Articular chondrocyte of knee joint (primary cell): ENCODE measurements at places on chromosomes 1 and 21. TPM values are rescaled to one million over a fixed set of nuclear protein-coding genes. Genes with fewer than 3 reads are reported as not detected.

TLCD4 gene
- total RNA-seq = 4.4 and 5.1 TPM in 2 replicates

IL22RA1 gene
- 0.11 and 0.26 TPM in 2 replicates for total RNA-seq

FLG gene
- total RNA-seq = under 0.01 and 0.54 TPM in 2 replicates

CD247 gene
- not detected in 2 replicates for total RNA-seq

GNAT2 gene
- 0.13 and 0.22 TPM in 2 replicates for total RNA-seq

DMBX1 gene
- total RNA-seq = not detected in 2 replicates

HHIPL2 gene
- 14.1 and 17.5 TPM in 2 replicates for total RNA-seq

ANKRD65 gene
- 1.7 and 2.9 TPM in 2 replicates for total RNA-seq

RXRG gene
- not detected in 2 replicates for total RNA-seq

HPDL gene
- 0.32 and 0.39 TPM in 2 replicates for total RNA-seq

PCP4 gene
- not detected in 2 replicates for total RNA-seq

DPT gene
- total RNA-seq = 5.6 and 7.6 TPM in 2 replicates

UBE2J2 gene
- total RNA-seq = 26.9 and 30.3 TPM in 2 replicates

TRMT13 gene
- 18.2 and 21.5 TPM in 2 replicates for total RNA-seq

OVAAL gene
- 0.11 TPM in 1 of 2 replicates, not detected in the other for total RNA-seq

RHEX gene
- total RNA-seq = not detected in 2 replicates

CLDN17 gene
- not detected in 2 replicates for total RNA-seq

CEP104 gene
- total RNA-seq = 18.9 and 20.4 TPM in 2 replicates

DCLRE1B gene
- total RNA-seq = 4.7 and 5.2 TPM in 2 replicates

ADAMTS1 gene
- 560 and 670 TPM in 2 replicates for total RNA-seq

RAP1A gene
- 33.1 and 37.1 TPM in 2 replicates for total RNA-seq

MYOCOS gene
- 0.13 TPM in 1 of 2 replicates, not detected in the other for total RNA-seq

VWA1 gene
- 2.6 and 4.1 TPM in 2 replicates for total RNA-seq

NR1I3 gene
- total RNA-seq = not detected in 2 replicates

KRTAP12-2 gene
- not detected in 2 replicates for total RNA-seq

GBP4 gene
- 1.0 and 2.8 TPM in 2 replicates for total RNA-seq

CIART gene
- total RNA-seq = 13.1 and 14.1 TPM in 2 replicates

KLHDC7A gene
- not detected in 2 replicates for total RNA-seq

PRXL2B gene
- total RNA-seq = 8.6 and 9.6 TPM in 2 replicates

ADGRL4 gene
- 0.52 and 0.65 TPM in 2 replicates for total RNA-seq

ANKRD34A gene
- 0.52 and 0.76 TPM in 2 replicates for total RNA-seq

UMODL1 gene
- under 0.01 TPM in 2 replicates for total RNA-seq

TMEM82 gene
- total RNA-seq = not detected in 2 replicates

C1orf56 gene
- 3.0 and 3.7 TPM in 2 replicates for total RNA-seq

CD1D gene
- total RNA-seq = 0.43 and 0.52 TPM in 2 replicates

CAP1 gene
- 342 and 345 TPM in 2 replicates for total RNA-seq

GJB4 gene
- total RNA-seq = not detected in 2 replicates

NTMT2 gene
- not detected in 2 replicates for total RNA-seq

CFHR3 gene
- 0.11 TPM in 1 of 2 replicates, not detected in the other for total RNA-seq

SPRR1B gene
- total RNA-seq = not detected in 2 replicates

EPS15 gene
- 74.4 and 87.8 TPM in 2 replicates for total RNA-seq
